ENCODE measurements at places on chromosomes 16 and 17.

DNA sequence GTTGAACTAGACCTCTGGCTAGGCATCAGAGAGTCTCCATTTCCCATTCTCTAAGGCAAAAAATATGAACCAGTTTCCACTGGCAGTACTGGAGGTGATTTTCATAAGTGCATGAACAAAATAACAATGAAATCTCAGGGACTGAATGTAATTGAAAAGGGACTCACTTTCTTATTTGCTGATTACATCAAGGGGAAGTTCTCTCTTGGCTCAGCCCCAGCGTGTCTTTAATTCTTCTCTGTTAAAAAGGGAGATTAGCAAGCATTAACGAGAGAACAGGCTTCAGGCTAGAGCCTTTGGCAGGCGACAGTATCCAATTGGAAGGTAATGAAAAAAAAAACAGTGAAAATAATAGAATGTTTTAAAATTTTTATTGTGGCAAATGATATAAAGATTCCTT, 34.0 kb upstream of the ADAMTS18 start:
- DNase-seq, result no peak

GRCh38 chr17:14840616-14841231, 424.4 kb downstream of the PMP22 start:
- no peak for DNase-seq

DNA sequence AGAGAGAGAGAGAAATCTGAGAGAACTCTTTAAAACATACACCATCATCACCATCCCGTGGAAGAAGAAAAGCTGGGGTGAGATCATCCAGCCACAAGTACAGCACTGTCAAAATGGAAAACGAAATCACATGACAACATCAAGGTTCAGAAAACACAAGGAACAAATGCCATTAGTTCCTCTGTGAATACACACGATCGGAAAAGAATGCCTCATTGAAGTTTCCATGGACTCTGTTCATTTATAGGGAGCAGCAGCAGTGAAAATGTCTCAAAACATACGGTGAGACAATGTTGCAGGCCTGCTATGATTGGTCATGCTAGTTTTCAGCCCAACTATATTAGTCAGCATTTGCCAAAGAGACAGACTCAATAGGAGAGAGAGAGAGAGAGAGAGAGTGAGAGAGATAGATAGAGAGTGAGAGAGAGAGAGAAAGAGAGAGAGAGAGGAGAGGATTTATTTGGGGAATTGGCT, 4.4 kb downstream of the CFAP97D1 start:
- DNase-seq, result no peak

GRCh38 chr16:79909571-79909970, 309.0 kb upstream of the MAF start:
- DNase-seq, result no peak

- no peak for DNase-seq
These were observed 15.2 kb downstream of the ARHGAP17 start for GRCh38 chr16:24999856-25000461.

GRCh38 chr16:71590584-71590983, 13.7 kb upstream of the TAT start:
- no peak for DNase-seq

Data from HL-60 (cell line).